RPMI7951 (cell line): ENCODE measurements at places on chromosomes 16 and 17.

DNA sequence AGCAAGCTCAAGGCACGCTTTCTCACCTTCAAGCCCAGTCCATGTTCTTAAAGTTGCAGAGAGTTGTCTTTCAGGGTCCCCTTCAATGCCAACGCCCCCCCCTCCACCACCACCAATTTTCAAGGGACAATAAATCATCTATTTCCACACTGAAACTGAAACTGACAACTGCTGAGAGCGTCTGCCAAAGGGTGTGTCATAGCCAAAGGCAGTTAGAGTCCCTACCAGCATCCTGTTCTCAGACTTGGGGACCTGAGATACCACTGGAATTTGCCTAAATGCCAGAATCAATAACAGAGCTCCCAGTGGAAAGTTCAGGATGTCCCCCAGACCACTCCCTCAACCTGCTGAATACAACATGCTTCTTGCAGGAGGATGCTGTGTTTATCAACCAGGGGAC is 133.2 kb upstream of the SOX9 start:
- DNase-seq = peak; percentile 67

DNA sequence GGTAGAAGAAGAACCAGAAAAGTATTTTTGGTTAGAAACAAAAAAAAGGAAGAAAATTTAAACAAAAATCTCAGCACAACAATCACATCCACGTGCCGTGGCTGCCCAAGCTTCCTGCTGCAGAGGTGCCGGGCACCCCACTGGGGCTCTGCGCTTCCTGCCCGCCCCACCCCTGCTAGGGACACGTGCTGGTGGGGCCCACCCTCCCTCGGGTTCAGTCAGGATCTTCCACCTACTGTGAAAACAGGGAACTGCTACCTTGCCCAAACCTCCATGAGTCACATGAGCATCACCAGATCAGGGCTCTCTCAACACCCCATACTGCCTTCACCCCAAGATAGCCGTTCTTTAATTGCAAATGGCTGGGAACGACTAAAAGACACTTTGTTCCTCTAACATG is 24.4 kb upstream of the CYTH1 start:
- no peak for DNase-seq

GRCh38 chr16:19555938-19556771 is 652 bp downstream of the VPS35L start:
- DNase-seq = peak; percentile 71

GRCh38 chr16:56298116-56298515 is 106.8 kb downstream of the GNAO1 start:
- DNase-seq = no peak

GRCh38 chr16:81711657-81712319 is 67.3 kb upstream of the PLCG2 start:
- DNase-seq = peak; percentile 93

- DNase-seq = peak; percentile 33
Measured at GRCh38 chr17:77555741-77556291, 402.7 kb upstream of the TNRC6C start.

DNA sequence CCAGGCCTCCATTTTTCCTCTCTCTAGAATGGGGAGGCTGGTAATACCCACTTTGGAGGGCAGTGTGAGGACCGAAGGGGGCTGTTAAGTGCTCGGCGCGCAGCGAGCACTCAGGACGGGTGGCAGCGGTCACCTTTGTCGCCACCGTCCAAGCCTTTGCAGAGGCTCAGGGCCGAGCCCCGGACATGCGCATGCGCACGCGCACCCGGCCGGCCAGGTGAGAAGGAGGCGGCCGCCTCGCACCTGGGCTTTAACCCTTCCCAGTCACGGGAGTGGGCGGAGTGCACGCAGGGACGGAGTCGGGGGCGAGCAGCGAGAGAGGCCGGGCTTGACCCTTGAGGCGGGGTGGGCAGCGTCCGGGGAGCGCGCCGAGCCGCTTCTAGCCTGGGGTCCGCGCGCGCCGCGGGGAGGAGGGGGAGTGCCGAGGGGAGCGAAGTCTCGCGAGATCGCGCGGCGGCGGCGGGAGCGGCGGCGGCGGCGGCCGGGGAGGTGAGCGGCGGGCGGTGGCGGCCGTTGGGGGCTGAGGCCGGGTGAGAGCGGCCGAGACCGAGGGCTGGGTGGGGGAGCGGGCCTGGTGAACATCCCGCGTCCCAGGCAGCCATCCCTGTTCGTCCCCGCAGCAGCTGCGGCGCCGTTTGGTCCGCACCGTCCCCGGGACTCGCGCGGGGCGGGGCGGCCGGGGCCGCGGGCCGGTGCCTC is at the start of gene MRTFB:
MRTFB (plus strand) TSS at position 443 of the 699 bp plus-strand sequence. CDS start 69,288 bp downstream, outside the sequence.
- peak; percentile 63 for DNase-seq

- DNase-seq = no peak
Measured at GRCh38 chr16:11056993-11057649, 112.8 kb downstream of the CLEC16A start.
